Activated CD8-positive, alpha-beta memory T cell treated with anti-CD3 and anti-CD28 coated beads, Interleukin-2, amount 50 U/mL, for 48 hours (primary cell): ENCODE measurements at places on chromosomes 2 and 18.
A peak's percentile ranks its signal among the peaks of the same experiment; 100 is the strongest.

DNA sequence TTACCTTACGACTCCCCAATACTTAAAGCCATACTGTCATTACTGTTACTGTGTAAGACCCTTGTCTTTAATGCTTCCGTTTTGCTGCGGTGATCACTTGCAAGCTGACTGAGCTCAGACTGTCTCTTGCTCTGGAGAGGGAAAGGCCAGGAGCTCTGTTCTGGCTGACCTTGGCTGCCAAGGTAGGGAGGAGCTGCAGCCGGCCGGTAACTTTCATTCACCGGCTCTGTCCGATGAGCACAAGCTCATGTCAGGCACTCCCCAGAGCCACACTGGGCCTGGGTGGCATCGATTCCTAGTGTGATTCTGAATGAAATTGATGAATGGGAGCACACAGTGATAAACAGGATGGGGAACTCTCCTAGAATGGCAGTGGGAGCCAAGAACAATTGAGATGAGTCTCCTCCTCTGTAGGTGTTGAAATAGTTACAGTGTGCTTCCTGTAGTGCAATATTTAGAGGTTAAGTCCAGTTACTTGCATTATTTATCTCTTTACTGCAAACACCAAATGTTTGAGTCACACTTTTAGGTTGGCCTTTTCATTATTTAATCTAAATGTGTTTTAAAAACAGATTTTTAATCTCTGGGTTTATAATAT, 100.9 kb downstream of the ATP9B start:
- DNase-seq: no peak

DNA sequence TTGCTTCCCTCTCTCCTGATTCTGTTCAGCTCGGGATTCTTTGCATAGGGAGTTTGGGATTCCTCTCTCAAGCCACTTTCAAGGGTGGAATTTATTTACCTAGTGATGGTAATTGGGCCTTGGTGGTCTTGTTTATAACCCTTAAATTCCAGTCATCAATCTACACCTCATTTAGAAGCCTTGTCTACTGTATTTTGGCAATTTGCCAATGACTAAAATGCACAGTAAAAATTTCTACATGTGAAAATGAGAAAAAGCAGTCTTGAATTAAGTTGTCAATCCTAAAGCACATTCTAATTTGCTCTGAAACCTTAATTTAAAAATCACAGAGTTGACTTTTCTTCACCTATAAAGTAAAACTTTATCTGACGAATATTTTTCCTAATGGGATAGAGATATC, 749.2 kb upstream of the CRIM1 start:
- no peak for DNase-seq

GRCh38 chr2:138536740-138537139, 35.2 kb downstream of the SPOPL start:
- DNase-seq: no peak

DNA sequence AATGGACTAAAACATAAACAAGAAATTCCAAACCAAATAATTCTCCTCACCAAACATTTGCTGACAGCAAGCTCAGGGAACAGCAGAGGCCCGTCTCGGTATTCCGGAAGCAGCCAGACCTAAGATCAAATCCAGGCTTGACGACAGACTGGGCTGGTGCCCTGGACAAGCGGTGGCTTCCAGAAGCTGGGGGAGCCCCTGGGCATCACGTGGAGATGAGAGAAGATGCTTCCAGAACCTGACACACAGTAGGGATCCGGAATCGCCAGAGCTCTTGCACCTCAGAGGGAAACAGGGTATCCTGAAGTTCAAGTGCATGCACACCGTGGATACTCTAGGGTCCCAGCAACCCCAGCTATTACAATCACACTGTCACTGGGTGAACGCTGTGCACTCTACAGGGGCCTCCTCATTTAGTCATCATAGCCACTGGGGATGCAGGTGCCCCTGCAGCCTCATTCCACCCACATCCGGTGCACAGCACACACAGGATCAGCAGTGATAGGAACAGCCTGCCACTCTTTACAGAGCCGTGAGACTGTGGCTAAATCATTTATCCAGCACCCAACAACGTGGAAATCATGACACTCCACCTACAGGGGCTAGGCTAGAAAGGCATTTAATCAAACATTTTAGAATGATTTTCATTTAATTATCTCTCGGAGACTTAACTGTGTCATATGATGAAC, 102.6 kb downstream of the HDAC4 start:
- DNase-seq: peak; percentile 77

GRCh38 chr2:146246002-146246735, 1598.7 kb upstream of the ACVR2A start:
- DNase-seq: no peak

DNA sequence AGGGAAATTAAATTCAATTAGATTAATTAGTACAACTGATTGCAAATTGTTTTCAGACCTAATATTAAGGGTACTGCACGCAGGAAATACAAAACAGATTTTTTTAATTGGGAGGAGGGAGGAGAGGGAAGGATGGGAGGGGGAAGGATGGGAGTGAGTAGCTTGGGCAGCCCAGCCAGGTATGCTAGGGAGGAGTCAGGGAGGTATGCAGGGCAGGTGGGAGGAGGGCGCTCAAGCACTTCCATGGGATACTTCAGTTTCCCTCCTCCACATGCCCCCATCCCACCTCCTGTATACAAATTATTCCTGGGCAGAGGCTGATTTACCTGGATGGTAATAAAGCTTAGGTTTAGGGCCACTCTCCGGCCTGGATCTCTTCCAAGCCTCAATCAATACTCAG, 76.6 kb upstream of the CAPN13 start:
- DNase-seq: no peak

DNA sequence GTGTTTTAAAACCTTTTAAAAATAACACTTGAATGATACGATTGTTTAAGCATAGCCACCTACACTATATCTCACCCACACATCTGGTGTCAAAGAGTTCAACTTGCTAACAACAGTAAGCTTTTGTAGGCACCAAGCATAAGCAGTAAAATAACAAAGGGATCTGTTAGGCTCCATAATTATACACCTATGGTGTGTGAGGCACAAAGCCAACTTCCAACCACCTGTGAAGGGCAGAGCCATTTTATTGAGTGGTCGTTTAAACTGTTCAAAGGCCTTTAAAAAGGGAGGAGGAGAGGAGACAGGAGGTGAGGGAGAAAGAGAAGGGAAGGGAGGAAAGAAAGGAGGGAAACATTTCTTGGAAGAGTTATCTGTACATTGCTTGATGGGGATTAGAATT, 27.9 kb downstream of the NEMP2 start:
- no peak for DNase-seq

DNA sequence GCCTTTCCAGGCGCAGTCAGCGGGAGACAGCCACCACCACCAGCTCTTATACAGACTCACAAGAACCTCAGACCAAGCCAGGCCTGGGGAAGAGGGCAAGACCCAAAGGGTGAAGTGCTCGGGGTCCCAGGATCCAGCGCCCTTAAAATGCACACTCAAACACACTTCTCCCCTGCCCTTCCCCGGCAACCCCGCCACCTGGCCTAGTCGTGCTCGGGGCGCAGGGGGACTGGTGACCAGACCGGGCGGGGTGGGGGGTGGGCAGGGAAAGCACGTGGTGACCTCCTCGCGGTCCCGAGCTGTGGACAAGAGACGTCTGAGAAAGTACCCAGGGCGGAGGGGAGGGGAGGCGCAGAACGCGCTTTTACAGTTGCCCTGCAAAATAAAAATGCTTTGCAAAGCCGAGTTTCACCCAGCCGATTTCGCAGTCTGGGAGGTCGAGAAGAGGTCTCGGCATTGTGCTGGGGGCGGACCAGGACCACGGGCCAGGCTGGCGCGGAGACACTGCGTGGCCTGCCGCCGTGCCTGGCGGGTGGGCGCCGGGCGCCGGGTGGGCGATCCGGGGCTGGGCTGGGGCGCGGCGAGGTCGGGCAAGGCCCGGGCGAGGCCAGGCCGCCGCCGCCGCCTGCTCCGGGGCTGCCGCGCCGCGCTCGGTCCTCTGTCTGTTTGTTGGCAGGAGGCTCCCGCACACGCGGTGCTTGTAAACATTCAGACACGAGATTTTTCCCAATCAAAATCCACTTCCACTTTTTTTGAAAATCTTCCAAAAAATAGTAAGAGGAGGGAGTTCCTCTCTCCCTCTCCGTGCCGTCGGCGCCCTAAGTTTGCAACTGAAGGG, 2.0 kb downstream of the BCL11A start:
- no peak for DNase-seq

- DNase-seq: no peak
Measured at GRCh38 chr2:38125842-38126241, 49.9 kb upstream of the CYP1B1 start.
